Tracheal epithelial cell (primary cell): ENCODE measurements at places on chromosomes 7 and 10. TPM values are rescaled to one million over a fixed set of nuclear protein-coding genes. Genes with fewer than 3 reads are reported as not detected.

Gene TET1
- total RNA-seq: 0.21 and 0.24 TPM in 2 replicates

Gene PAPOLB
- not detected in 2 replicates for total RNA-seq

Gene FAM13C
- under 0.01 and 0.24 TPM in 2 replicates for total RNA-seq

Gene NPSR1
- not detected in 2 replicates for total RNA-seq

Gene MMS19
- 66.9 and 68.7 TPM in 2 replicates for total RNA-seq

Gene ABCB4
- 1.4 TPM in 1 of 2 replicates, not detected in the other for total RNA-seq

Gene DRGX
- not detected in 2 replicates for total RNA-seq

Gene HECW1
- total RNA-seq: not detected in 2 replicates

Gene CCL24
- total RNA-seq: not detected in 2 replicates
